ENCODE measurements at places on chromosomes 12 and 14. TPM values are rescaled to one million over a fixed set of nuclear protein-coding genes. Genes with fewer than 3 reads are reported as not detected.

AICDA gene
- total RNA-seq: not detected

GRCh38 chr14:44639781-44640385 is 132.8 kb upstream of the FSCB start:
- no peak overlapping the region for H3K27ac ChIP-seq
- no peaks in the 10 kb centered on the region for H3K27me3 ChIP-seq
- no peaks in the 10 kb centered on the region for H3K4me1 ChIP-seq
- no peak overlapping the region for H3K4me3 ChIP-seq
- no peak for DNase-seq
- no peaks in the 10 kb centered on the region for H3K36me3 ChIP-seq

DNA sequence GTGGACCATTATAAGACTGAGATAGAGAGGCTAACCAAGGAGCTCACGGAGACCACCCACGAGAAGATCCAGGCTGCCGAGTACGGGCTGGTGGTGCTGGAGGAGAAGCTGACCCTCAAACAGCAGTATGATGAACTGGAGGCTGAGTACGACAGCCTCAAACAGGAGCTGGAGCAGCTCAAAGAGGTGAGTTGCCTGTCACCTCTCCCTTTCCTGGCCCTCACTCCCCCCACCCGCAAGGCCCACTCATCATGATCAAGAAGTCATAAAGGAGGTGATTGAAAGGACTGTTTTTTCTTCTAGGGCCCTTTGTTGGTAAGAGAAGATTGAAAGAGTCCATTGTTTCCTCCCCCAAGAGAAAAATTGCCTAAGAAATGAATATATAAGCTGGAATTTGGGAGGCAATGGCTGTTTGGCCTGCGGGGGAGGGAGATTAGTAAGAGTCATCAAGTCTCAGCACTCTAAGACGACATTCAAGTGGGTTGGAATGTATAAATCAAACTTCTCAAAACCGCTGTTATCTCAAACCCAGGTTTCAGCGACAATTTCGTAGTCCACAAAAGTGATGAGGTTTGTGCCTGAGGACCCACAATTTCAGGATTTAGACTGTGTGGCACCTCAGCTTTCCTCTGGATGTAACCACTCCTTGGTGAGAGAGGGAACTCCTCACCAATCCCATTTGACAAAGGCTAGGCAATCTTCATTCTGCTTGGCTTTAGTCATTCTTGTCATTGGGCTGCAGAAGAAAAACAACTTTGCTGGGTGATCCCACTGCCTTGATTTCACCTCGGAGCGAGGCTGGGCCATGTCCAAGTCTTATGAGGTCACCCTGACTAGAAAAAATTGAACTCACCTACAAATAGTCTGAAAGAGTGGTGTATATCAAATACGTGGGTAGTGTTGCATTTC is 966 bp downstream of the BICD1 start:
- H3K27me3 ChIP-seq: no peaks in the 10 kb centered on the region
- peak overlapping the region; percentile 93 for H3K4me3 ChIP-seq
- peak overlapping the region; percentile 71 for H3K27ac ChIP-seq
- 0 out of 2 replicates have a peak, but pooled peaks cover 9% of the 10 kb centered on the region for H3K36me3 ChIP-seq

DNA sequence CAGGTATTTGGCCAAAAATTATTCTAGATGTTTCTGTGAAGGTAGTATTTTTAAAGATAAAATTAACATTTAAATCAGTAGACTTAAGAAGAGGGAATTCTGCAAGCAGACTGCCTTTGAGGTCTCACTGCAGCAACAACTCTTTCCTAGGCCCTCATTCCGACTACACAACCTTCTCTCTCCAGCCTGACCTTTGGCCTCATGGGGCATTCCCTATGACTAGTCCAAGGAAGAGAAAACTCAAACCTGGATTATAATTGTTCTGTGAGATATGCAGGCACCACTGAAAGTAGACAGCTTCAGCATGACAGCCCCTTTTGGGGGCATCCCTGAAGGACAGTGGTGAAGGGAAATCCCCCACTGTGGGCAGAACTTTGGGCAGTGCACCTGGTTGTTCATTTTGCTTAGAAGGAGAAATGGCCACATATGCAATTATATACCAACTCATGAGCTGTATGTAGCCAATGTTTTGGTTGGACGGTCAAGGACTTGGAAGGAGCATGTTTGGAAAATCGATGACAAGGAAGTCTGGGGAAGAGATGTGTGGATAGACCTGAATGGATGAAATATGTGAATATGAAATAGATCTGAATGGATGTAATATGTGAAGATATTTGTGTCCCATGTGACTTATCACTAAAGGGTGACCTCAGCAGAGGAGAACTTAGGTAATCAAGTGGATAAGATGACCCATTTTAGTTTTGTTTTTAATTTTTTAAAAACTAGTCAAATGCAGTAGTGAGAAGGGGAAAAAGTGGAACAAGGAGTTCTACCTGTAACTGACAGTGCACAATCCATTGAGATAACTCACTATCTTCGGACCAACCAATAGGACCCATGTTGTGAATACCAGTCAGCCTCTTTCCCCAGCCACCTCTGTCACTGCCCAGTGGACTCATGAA is 233.3 kb upstream of the FOXN3 start:
- H3K27ac ChIP-seq: no peak overlapping the region
- peaks cover 11% of the 10 kb centered on the region for H3K27me3 ChIP-seq
- DNase-seq: no peak
- H3K36me3 ChIP-seq: no peaks in the 10 kb centered on the region
- no peaks in the 10 kb centered on the region for H3K4me1 ChIP-seq

DNA sequence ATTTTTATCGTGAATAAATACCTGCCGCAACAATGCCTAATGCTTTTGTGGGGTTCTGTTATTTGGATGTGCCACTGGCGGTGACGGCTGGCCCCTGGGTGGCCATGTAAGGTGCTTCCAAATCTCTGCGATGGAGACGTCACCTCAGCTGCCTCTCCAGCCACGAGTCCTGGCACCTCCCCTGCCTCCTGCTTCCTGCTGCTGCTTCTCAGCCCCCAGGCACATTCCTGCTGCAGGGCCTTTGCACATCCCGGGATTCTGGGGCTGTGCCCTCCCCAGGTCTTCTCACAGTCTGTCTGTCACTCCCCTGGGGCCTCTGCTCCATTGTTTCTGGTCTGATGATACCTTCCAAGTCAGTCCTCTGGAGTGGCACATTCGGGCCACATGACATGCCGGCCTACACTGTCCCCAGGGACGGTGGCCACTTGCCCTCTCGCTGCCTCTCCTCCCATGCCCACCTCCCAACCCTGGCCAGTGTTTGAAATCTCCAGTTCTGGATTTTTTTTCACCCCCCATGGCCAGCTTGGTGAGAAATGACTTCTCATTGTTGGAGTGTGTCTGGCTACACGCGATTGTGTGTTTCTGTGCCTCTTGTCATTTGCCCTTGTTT is 151.8 kb downstream of the KIF26A start:
- no peak for DNase-seq
- no peak overlapping the region for H3K4me3 ChIP-seq
- no peaks in the 10 kb centered on the region for H3K36me3 ChIP-seq
- peaks cover 64% of the 10 kb centered on the region for H3K27me3 ChIP-seq

KRT86 gene
- total RNA-seq: 5.7 TPM

- H3K4me1 ChIP-seq: no peaks in the 10 kb centered on the region
- no peak for DNase-seq
- no peaks in the 10 kb centered on the region for H3K36me3 ChIP-seq
- no peak overlapping the region for H3K27ac ChIP-seq
These were observed 34.2 kb downstream of the BICD1 start for GRCh38 chr12:32140877-32141276.

DNA sequence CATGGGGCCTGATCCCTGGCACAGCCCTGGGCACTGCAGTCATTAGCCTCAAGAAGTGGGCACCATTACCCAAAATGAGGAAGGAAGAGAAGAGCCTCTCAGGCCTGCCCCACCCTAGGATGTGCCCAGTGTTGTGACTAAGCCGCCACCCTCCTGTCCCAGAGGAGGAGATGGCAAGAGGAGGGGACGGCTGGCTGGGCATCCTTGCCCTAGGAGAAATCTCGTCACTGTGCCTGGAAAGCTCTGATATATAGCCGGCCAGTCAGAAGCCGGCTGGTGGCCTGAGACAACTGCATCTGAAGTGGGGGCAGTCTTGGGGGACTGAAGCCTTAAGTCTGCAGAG is 115.2 kb downstream of the LGMN start:
- DNase-seq: no peak
- H3K27me3 ChIP-seq: no peaks in the 10 kb centered on the region
- H3K27ac ChIP-seq: no peak overlapping the region
- no peaks in the 10 kb centered on the region for H3K4me1 ChIP-seq
- H3K36me3 ChIP-seq: no peaks in the 10 kb centered on the region

- H3K36me3 ChIP-seq: peaks cover 18% of the 10 kb centered on the region
- H3K27ac ChIP-seq: no peak overlapping the region
- no peaks in the 10 kb centered on the region for H3K4me1 ChIP-seq
- no peaks in the 10 kb centered on the region for H3K27me3 ChIP-seq
These were observed 17.9 kb upstream of the CAMKK2 start for GRCh38 chr12:121314431-121314830.

DNA sequence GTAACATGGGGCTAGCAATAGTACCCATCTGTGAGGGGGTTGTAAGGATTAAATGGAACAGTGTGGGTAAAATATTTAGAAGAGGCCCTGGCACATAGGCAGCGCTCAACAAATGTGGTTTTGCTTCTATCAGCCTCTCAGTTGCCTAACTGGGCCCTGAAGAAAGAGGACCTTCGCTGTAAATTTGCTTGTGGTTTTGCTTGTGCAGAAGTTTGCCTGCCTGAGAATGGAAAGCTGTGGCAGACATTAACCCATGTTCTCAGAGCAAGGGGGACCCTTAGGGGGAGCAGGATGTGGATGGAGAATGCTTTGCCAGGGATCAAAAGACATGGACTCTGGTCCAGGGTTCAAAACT is 160.1 kb downstream of the BRMS1L start:
- no peaks in the 10 kb centered on the region for H3K27me3 ChIP-seq
- H3K36me3 ChIP-seq: no peaks in the 10 kb centered on the region
- H3K4me1 ChIP-seq: no peaks in the 10 kb centered on the region
- no peak overlapping the region for H3K27ac ChIP-seq

DNA sequence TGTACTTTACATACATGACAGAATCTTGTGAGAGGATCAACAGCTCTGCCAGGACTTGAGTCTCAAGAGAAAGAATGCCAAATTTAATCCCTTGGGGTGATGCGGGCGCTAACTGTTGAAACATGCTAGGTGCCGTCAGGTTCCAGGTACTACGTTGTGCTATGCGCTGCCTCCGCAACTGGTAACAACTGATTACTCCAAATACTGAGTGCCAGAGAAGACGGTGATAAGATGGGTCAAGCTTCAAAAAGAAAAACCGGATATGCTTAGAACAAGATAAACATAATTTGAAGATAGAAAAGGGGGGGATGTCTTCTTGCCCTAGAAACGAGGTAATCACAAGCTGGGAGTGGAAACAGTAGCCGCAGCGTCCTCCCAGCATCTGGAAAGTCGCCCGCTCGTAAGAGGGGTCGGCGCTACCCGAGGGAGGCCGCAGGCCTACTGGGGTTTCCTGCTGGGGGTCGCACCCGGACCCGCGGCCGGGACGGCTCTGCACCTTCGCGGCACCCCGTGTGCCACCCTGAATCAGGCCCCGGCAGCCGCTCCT is 678 bp downstream of the ZBTB25 start:
- DNase-seq: peak; percentile 14
- peaks cover 48% of the 10 kb centered on the region for H3K4me1 ChIP-seq
- no peaks in the 10 kb centered on the region for H3K27me3 ChIP-seq
- peak overlapping the region; percentile 61 for H3K4me3 ChIP-seq

DCP1B gene
- 6.2 TPM for total RNA-seq

DNA sequence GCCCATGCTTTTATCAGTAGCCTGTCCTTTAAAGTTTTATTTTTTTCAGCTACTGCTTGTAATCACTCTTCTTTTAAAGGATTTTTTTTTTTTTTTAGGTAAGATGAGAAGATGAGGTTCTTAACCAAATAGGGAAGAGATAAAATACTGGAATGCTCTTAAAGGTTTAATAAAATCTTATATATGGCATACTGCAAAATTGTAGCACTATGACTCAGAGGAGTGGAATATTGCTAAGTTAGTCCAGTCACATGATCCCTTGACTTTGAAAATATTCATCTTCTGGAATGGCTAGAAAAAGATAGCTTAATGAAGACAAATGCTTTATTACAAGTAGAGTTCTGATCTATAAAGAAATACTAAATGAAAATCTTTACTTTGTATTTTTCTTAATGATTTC is 116.6 kb downstream of the NAV3 start:
- H3K27me3 ChIP-seq: no peaks in the 10 kb centered on the region
- H3K36me3 ChIP-seq: no peaks in the 10 kb centered on the region
- no peak overlapping the region for H3K4me3 ChIP-seq
- no peak for DNase-seq

RESF1 gene
- total RNA-seq: 33.8 TPM

- no peaks in the 10 kb centered on the region for H3K4me1 ChIP-seq
- no peaks in the 10 kb centered on the region for H3K36me3 ChIP-seq
These were observed 91.5 kb downstream of the KCNK10 start for GRCh38 chr14:88231603-88232002.

DNA sequence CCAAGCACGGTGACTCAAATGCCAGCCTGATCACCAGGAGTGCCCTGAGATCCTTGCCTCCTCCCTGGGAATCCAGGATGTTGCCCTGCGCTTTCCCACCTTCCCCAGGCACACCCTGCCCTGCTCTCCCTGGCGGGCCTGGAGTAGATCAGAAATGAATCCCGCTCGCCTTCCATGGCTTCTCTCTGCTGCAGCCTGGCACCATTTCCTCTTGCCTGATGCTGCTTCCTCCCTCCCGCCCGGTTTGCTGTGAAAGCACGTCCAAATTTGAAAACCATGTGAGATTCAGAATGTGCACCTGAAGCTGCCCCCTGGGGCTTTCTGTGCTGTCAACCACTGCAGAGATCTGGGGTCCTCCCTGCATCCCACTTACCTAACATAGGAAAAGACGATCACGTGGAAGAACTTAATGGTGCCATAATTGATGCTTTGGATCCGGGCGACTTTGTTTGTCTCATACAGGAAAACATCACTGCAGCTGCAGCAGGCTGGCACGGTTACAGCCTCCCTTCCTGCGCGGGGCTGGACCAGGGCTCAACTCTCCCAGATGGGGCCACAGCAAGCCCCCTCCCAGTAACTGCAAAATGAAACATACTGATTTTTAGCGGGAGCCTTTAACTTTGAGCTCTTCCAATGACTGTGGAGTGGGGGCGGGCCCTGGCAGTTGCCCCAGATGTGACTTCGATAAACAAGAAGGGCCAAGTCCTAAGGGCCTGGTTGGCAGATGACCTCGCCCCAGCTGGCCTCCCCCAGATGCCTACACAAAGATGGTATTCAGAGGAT is 24.9 kb upstream of the C12orf76 start:
- no peak overlapping the region for H3K4me3 ChIP-seq
- H3K4me1 ChIP-seq: no peaks in the 10 kb centered on the region
- H3K27me3 ChIP-seq: 0 out of 2 replicates have a peak, but pooled peaks cover 3% of the 10 kb centered on the region
- H3K36me3 ChIP-seq: no peaks in the 10 kb centered on the region
- no peak for DNase-seq

Data from PC-9 (cell line).